Endodermal cell (in vitro differentiated cells): ENCODE measurements at places on chromosomes 7 and 10. TPM values are rescaled to one million over a fixed set of nuclear protein-coding genes. Genes with fewer than 3 reads are reported as not detected.

MINDY3 gene
- total RNA-seq, result 19.0 to 23.6 TPM (median 21.2 TPM) in 3 replicates

CLCN1 gene
- 0.13 TPM in 1 of 3 replicates, not detected in the others for total RNA-seq

ZNF277 gene
- total RNA-seq, result 17.9 to 24.1 TPM (median 20.3 TPM) in 3 replicates

RGR gene
- not detected in 3 replicates for total RNA-seq
